ENCODE measurements at places on chromosomes 5 and 9.

GRCh38 chr5:145554399-145554798, 280.7 kb downstream of the PRELID2 start:
- DNase-seq: no peak

- no peak for DNase-seq
These were observed 39.2 kb downstream of the PRUNE2 start for GRCh38 chr9:76866689-76867088.

GRCh38 chr9:137672907-137673791, 54.3 kb downstream of the EHMT1 start:
- DNase-seq: peak; percentile 78

DNA sequence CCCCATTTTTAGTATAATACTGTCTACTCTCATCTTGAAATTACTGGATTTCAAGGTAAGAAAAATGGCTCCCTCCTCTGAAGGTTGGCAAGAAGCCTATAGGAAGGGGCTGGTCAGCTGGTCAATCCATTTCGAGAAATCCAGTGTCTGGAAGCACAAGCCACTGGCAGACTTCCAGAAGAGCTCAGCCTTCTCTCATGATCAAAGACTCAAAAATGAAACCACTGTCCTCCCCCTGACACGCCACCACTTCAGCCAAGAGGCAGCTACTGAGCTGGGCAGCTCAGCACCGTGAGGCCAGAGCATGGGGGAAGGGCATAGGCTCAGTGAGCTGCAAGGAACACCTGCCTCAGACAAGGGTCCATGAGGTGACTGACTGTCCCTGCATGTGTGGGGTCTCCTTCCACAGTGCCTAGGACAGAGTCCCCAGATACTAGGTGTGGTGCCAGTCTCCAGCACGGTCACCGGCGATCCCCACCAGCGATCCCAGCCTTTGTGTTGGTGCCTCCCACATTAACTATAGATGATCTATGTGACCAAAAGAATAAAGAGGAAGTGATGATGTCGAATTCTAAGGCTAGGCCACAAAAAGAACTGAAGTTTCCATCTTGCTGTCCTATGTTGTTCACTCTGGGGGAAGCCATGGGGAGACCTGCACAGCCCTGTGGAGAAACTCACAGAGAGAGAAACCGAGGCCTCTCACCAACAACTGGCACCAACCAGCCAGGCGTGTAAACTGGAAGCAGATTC, 100.1 kb upstream of the LRRTM2 start:
- peak; percentile 47 for DNase-seq

DNA sequence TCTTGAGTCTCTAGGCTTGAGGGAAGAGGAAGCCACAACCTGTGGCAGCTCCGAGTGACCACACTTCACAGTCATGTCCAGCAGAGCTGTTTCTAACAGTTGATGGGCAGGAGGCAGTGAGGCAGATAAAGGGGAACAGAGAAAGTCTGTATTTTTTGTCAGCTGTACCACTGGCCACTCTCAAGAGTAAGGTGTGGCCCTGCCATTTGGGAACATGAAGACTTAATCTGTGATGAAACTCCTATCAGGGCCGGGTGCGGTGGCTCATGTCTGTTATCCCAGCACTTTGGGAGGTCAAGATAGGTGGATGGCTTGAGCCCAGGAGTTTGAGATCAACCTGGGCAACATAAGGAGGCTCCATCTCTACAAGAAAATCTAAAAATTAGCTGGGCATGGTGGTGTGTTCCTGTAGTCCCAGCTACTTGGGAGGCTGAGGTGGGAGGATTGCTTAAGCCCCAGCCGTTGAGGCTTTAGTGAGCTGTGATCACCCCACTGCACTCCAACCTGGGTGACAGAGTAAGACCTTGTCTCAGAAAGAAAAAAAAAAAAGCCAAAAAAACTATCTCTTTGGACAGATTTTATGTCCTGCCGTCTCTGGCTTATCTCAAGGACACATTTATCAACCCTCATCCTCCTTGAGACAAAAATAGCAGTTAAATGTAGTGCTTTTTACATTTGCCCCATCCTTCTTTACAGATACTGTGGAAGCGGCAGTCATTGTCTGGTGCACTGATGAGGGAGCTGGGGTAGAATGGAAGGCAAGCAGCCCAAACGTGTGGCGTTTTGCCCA, 11.9 kb upstream of the COL15A1 start:
- no peak for DNase-seq

DNA sequence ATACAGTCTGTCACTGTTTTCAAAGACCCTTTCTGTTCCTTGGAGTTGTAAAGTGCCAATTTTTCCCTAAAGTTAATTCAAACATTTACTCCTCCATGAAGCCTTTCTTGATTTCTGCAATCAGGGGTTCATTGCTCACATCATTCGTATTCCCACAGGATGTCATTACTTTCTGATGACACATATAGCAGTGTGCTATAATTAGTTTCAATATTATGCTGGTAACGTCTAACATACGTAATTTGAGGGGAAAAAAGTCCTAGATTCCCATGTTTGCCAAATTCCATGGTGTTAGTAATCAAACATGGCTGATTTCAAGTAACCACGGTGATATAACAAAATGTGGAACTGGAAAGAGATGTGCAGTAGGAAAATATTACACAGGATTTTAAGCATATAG, 468.2 kb upstream of the MEF2C start:
- DNase-seq: no peak

- peak; percentile 7 for DNase-seq
These were observed 292.8 kb downstream of the YTHDC2 start for GRCh38 chr5:113806250-113806649.

- no peak for DNase-seq
These were observed 89.5 kb upstream of the PUM3 start for GRCh38 chr9:2933165-2934095.

- no peak for DNase-seq
These were observed 31.2 kb downstream of the CEP72 start for GRCh38 chr5:643351-643801.

- DNase-seq: no peak
These were observed 80.2 kb downstream of the GLDC start for GRCh38 chr9:6565312-6565711.

DNA sequence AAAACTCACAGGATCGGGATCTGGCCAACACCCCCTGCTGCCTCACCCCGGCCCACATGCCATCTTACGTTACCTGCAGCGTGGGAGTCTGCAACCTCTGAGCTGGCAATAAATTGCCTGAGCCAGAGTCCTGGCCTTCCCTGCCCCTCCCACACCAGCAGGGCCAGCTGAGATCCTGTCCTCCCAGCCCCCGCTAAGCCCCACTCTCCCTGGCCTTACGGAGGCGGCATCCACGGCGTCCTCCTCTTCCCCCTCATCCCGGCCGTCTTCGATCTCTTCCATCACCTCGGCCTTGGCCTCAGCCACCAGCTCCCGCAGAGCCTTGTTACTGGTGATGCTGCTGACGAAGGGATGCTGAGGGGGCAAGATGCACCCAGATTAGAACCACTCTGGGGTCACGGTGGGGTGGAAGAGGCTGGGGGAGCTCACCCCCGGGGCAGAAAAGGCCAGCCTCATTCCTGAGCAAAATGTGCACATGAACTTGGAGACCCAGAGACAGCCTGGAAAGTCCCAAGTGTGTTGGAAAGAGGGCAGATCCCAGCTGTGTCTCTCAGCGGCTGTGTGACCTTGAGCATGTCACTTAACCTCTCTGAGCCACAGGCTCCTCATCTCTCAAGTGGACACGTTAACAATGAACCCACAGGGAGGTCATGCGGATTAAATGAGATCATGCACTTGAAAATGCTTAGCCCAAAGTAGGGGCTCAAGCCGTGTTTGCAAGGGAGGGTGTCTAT, 89.9 kb upstream of the FBXW11 start:
- DNase-seq: no peak

GRCh38 chr9:107727086-107727780, 237.7 kb upstream of the KLF4 start:
- DNase-seq: no peak

GRCh38 chr9:14165376-14166035, 148.4 kb downstream of the NFIB start:
- DNase-seq: no peak

DNA sequence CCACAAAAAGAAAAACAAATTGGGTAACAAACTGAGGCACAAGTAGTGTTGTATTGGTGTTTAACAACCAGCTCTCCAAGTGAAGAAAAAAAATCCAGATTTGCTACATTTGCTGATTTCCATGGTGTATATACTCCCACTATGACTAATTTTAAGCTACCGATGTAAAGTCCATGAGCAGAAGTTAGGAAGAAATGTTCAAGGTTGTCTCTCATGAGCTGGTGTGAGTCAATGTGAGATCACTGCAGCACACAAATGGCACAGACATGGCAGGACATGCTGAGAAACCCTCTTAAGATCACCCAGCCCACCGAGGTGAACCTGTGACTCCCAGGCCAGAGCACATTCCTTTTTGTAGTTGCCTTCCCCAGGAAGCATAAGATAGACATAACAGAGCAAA, 36.2 kb downstream of the SLC44A1 start:
- DNase-seq: no peak

DNA sequence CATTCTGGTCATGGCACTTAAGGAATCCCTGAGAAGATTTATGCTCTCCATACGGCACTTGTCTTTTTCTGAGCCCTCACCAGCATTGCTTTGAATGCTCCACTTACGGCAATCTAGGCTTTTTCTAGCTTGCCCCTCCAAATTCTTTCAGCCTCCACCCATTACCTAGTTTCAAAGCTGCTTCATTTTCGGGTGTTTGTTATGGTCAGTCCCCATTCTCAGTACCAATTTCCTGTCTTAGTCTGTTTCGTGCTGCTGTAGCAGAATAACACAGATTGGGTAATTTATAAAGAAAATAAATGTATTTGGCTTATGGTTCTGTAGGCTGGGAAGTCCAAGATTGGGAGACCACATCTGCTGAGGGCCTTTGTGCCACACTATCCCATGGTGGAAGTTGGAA, 42.0 kb downstream of the ARHGEF28 start:
- no peak for DNase-seq

DNA sequence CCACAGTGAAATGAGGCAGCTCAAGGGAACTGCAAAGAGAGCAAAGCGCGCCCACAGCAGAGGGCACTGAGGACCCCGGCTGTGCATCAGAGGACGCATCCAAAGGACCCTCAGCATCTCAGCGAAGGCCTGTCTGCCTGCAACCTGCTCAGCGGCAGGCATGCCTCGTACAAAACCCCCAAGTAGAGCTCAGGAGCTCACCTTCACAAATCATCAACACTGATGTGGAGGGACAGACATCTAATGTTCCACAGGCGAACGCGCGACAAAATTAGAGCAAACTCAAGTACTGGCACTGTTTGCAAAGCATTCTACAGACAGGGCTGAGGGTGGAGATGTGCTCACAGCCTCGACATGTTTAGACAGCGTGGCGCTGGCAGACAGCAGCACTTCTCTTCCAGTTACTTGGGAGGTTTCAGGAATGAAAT, 81.0 kb downstream of the DCP2 start:
- DNase-seq: no peak

GRCh38 chr5:174273325-174273724, 227.8 kb downstream of the NSG2 start:
- no peak for DNase-seq
